Left cardiac atrium (tissue), 4 donors: ENCODE measurements at places on chromosomes 16 and 17. TPM values are rescaled to one million over a fixed set of nuclear protein-coding genes. Genes with fewer than 3 reads are reported as not detected.

GRCh38 chr16:51287121-51287755, 136.2 kb upstream of the SALL1 start:
- DNase-seq = no peak

SLC16A5 gene
- 7.2 TPM for total RNA-seq

DNA sequence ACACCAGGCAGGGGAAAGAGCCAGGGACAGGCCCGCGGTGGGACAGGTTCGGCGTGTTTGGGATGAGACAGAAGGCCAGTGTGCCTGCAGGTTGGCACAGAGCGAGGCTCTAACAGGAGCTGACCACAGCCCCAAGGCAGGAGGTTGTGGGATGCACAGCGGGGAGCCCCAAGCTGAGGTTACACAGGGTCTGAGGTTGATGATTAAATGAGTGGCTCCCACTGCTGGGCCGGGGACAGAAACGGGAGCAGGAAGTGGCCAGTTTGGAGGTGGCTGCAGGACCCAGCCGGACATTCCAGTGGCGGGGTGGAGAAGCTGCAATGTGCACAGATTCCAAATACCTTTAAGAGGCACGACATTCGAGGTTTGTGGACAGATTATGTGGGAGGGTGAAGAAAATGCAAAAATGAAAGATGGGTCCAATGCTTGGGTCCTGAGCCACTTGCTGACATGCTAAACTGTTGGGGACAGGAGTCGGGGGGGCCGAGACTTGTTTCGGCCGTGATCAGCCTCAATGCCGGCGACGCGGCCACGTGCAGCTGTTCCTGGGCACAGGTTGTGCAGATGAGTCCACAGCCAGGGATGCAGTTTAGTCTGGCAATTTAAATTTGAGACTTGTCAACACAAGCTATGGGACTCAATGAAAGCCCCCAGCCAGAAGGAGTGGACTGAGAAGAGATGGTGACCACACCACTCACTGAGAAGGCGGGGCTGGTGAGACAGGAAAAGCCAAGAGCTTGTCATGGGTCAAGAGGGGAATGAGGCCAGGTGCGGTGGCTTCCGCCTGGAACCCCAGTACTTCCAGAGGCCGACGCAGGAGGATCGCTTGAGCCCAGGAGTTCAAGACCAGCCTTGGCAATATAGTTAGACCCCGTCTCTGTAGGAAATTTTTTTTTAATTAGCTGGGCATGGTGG, 8.7 kb downstream of the ENPP7 start:
- DNase-seq = no peak

DNA sequence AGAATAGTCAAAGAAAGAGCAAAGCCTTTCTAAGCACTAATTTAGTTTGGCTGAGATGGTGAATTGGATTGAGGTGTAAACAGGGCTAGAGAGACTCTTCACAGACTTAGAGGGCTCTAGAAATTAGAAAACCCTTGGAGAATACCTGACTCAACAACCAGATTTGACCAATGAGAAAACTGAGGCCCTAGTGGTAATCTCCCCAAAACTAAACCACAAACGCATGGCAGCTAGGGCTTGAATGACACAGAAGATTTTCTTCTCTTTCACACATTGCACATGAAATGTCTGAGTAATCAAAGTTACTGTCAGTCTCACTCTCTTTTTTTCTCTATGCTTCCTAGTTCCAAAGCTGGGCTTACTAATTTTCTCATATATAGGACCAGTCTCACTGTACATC, 314.5 kb upstream of the KCNJ16 start:
- DNase-seq = no peak

DNA sequence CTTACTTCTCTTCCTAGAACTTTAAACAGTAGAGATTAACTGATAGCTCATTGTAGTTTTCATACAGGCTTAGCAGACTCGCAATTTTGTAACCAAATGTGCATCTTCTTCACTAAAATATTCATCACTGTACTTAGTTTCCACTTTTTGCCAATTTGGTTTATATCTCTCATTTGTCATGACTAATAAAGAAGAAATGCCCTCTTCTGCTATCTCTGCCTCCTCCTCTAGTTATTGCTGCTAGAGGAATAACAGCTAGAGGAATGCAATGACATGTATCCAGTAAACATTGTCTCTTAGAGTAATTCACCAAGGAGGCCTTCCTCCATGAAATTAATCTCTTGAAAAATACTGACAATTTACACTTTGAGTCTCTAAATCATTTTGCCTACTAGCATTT, 115.5 kb upstream of the COX10 start:
- no peak for DNase-seq

TAT gene
- total RNA-seq = not detected

GRCh38 chr17:55266051-55266957, 1.5 kb downstream of the HLF start:
- no peak for DNase-seq

DNA sequence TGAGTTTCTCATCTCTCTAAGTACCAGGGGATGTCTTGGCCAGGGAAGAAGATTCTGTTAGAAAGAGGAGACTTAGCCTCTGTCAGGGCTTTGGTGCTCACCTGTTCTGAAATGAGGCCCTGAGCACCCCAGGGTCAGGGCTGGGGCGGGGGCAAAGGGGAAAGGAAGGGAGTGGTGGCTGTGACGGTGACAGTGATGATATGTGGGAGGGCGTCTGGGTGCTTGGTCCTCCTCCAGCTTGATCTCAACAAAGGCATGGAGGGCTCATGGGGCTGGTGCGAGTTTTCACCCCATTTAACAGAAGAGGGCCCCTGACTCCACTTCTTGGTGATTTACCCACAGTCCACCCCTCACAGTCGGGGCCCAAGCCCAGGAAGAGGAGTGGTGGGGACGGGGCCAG, 15.1 kb downstream of the SOX8 start:
- no peak for DNase-seq

DNA sequence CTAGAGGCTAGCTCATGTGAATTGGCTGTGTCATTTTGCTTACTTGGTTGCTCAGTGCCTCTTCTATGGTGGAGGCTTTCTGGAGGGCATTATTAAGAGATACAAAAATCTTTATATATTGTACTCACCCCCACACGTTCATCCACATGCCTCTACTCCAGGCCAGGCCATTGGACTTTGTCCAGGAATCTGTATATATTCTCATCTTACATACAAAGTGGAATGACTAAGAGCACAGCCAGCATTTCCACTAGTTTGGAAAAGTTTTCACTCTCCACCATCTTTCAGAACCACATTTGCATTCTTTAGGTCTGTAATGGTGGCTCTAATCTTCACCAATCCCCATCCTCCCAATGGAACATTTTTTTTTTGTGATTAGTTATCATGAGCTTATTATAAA, 4.8 kb upstream of the GLG1 start:
- DNase-seq = no peak

GRCh38 chr17:17971431-17972125, 622 bp downstream of the TOM1L2 start:
- DNase-seq = peak; percentile 51

DNA sequence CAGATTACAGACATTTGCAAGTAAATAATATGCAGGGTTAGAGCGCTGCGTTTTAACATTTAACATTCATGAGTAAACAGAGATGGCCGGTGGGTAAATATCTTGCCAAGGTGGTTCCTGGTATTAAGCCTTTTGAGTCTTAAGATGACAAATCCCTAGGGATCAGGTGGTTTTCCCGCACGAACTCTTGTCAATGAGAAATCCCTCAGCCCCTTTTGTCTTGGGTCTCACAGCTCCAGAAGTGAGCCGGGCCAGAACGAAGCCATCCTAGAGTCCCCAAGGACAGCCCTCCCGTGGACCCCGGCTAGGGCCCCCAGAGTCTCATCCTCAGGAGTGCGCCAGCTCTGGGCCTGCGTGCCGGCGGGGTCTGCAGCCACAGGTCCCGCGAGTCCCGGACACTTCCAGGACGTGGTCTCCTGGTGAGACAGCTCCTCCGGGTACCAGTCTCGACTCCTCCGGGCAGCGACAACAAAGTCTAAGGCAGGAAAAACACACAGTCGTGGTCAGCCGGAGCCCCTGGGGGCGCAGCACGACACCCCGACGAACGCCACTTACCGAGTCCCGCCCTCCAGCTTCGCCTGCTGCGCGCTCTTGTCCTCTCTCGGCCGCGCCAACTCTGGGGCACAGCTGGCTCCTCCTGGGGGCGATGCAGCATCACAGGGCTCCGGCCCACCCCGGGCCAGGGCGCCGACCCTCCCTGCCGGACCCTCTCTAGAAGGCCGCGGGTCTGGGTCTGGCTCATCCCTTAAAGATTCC, 13.3 kb downstream of the MIS12 start:
- DNase-seq = no peak

DHX40 gene
- total RNA-seq = 15.0 TPM
